Stimulated activated CD4-positive, alpha-beta T cell treated with anti-CD3 and anti-CD28 coated beads, Interleukin-15, amount 100 ng/mL, for 24 hours (primary cell): ENCODE measurements at places on chromosomes 4 and X.

- no peak for DNase-seq
Observed at GRCh38 chr4:139822391-139822790, 156.8 kb downstream of the MGST2 start.

DNA sequence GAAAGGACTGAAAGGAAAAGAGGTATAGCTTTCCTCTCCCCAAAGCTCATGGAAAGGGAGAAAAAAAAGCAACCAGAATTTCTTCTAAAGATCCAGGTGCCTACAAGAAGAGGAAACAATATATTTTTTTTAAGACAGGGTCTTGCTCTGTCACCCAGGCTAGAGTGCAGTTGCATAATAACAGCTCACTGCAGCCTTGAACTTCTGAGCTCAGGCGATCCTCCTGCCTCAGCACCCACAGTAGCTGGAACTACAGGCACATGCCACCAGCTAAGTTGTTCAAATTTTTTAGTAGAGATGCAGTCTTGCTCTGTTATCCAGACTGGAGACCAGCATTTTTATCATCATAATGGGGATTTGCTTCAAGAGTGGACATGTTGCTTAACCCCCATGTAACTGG lies 30.5 kb upstream of the BBS12 start:
- DNase-seq = no peak

DNA sequence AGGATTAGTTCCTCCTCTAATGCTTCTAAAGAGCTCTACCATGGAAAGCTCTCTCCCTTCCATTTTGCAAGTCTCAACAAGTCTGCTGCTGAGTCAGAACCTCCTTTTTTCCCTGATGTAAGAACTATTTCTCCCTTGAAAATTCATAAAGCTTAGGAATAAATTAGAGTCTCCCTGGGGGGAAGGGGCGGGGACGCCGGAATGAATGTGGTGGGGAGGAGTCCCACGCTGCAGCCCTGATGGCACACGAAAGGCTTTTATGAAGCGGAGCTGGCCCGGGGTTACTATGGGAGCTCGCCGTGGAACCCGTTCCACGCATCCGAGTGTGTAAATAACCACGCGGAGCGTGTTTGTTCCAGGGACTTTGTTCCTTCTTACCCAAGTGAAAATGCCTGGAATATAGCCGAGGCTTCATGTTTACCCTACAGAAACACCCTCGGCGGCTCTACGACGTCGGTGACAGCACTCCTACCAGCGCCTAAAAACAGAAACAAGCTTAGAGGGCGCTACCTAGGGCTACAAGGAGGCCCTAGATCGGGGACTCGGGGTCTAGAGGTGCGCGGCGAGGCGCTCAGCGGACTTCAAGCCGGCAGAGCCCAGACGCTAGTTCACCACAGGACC lies 923 bp upstream of the CPEB2 start:
- peak; percentile 57 for DNase-seq

GRCh38 chr4:123438031-123438430 lies 41.4 kb downstream of the SPRY1 start:
- no peak for DNase-seq

GRCh38 chr4:66564901-66565651 lies 894.8 kb upstream of the EPHA5 start:
- no peak for DNase-seq
